Heart right ventricle (tissue), 16 donors: ENCODE measurements at places on chromosomes 12 and 14. TPM values are rescaled to one million over a fixed set of nuclear protein-coding genes. Genes with fewer than 3 reads are reported as not detected.

The CDCA3 gene
- 0.45 TPM for polyA plus RNA-seq

The KRT80 gene
- 0.07 TPM for polyA plus RNA-seq

The TAS2R7 gene
- polyA plus RNA-seq = not detected

The PAH gene
- polyA plus RNA-seq = not detected

The TOMM20L gene
- not detected for polyA plus RNA-seq

The SRRM4 gene
- 0.37 TPM for polyA plus RNA-seq

The TEAD4 gene
- 45.6 TPM for polyA plus RNA-seq

The C12orf56 gene
- not detected for polyA plus RNA-seq

The NDUFA12 gene
- polyA plus RNA-seq = 624 TPM

The TMEM132D gene
- polyA plus RNA-seq = not detected

The GPR65 gene
- 0.29 TPM for polyA plus RNA-seq

The HNF1A gene
- not detected for polyA plus RNA-seq

The INTS13 gene
- 17.6 TPM for polyA plus RNA-seq

The OAS1 gene
- polyA plus RNA-seq = 5.4 TPM

The OR4K15 gene
- polyA plus RNA-seq = not detected

The ACSS3 gene
- polyA plus RNA-seq = 12.3 TPM

The STXBP6 gene
- 20.6 TPM for polyA plus RNA-seq

The TRHDE gene
- polyA plus RNA-seq = 0.15 TPM

The OVCH1 gene
- polyA plus RNA-seq = 0.44 TPM

The ALDH2 gene
- polyA plus RNA-seq = 60.6 TPM

The INF2 gene
- 73.8 TPM for polyA plus RNA-seq

The SLC25A47 gene
- polyA plus RNA-seq = not detected

The STYK1 gene
- polyA plus RNA-seq = not detected

The MMP17 gene
- 2.3 TPM for polyA plus RNA-seq

The SIX4 gene
- 0.16 TPM for polyA plus RNA-seq

The CLEC4C gene
- polyA plus RNA-seq = not detected

The NUDT4 gene
- 128 TPM for polyA plus RNA-seq

The TGFB3 gene
- polyA plus RNA-seq = 10.2 TPM

The SLC2A13 gene
- 2.6 TPM for polyA plus RNA-seq

The TAS2R31 gene
- polyA plus RNA-seq = 0.12 TPM

The CS gene
- polyA plus RNA-seq = 154 TPM

The AQP6 gene
- 0.06 TPM for polyA plus RNA-seq

The ANKRD33 gene
- polyA plus RNA-seq = 0.01 TPM

The SYNJ2BP gene
- polyA plus RNA-seq = 13.6 TPM

The PLBD1 gene
- 6.4 TPM for polyA plus RNA-seq

The ZDHHC22 gene
- not detected for polyA plus RNA-seq
